ENCODE measurements at places on chromosomes 3 and 15.
A peak's percentile ranks its signal among the peaks of the same experiment; 100 is the strongest.

DNA sequence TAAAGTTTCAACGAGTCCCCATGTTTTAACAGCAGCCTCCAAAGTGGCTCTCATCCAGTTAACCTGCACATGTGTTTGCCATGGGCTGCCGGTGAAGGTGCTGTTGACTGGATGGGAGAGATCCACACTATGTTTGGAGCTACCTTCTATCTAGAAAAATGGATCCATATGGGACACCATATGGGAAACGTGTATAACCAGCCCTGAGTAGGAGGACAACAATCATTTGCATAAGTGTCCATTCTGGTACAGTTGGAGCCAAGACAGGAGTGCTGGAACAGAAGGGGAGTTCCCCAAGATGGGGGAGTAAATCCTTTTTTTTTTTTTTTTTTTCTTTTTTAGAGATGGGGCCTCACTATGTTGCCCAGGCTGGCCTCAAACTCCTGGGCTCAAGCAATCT, 36.6 kb downstream of the MKRN2 start:
- no peak overlapping the region for H3K27ac ChIP-seq
- no peaks in the 10 kb centered on the region for H3K27me3 ChIP-seq
- no peak overlapping the region for H3K4me3 ChIP-seq

GRCh38 chr3:72995337-72995736, 1.3 kb upstream of the PPP4R2 start:
- H3K27me3 ChIP-seq, result no peaks in the 10 kb centered on the region
- H3K4me1 ChIP-seq, result no peaks in the 10 kb centered on the region
- DNase-seq, result no peak
- H3K27ac ChIP-seq, result no peak overlapping the region
- no peaks in the 10 kb centered on the region for H3K36me3 ChIP-seq
- H3K4me3 ChIP-seq, result no peak overlapping the region

GRCh38 chr15:68778876-68779275, 41.8 kb downstream of the ANP32A start:
- no peak overlapping the region for H3K27ac ChIP-seq
- no peaks in the 10 kb centered on the region for H3K36me3 ChIP-seq
- peaks cover 7% of the 10 kb centered on the region for H3K4me1 ChIP-seq
- H3K4me3 ChIP-seq, result no peak overlapping the region
- no peaks in the 10 kb centered on the region for H3K27me3 ChIP-seq
- no peak for DNase-seq

GRCh38 chr15:37100109-37100965, at the start of gene MEIS2:
Gene MEIS2, minus strand, starts transcription at chr15:37100549. Its CDS starts 1,083 bp downstream, at chr15:37099466.
- no peaks in the 10 kb centered on the region for H3K27me3 ChIP-seq
- DNase-seq, result peak; percentile 91
- H3K36me3 ChIP-seq, result no peaks in the 10 kb centered on the region
- H3K27ac ChIP-seq, result peak within 1 kb of the TSS; percentile 89

DNA sequence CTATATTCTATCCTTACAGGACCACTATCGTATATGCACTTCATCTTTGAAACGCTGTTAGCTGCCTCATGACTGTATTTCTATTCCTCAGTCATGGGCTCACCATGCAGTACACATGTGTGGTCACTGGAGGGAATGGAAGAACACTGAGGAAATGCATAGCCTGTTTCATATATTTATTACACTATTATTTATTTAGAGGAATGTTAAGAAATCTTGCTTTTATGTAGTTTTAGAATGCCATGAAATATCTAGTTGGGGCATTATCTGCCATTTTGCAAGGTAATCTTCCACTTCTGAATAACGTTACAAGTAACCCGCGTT, 155.7 kb downstream of the IGF1R start:
- no peak overlapping the region for H3K4me3 ChIP-seq
- no peaks in the 10 kb centered on the region for H3K27me3 ChIP-seq
- no peak for DNase-seq
- peaks cover 28% of the 10 kb centered on the region for H3K4me1 ChIP-seq
- no peaks in the 10 kb centered on the region for H3K36me3 ChIP-seq

- DNase-seq, result peak; percentile 70
- no peak overlapping the region for H3K27ac ChIP-seq
- H3K27me3 ChIP-seq, result no peaks in the 10 kb centered on the region
- no peak overlapping the region for H3K4me3 ChIP-seq
These were observed 67.2 kb downstream of the EFHB start for GRCh38 chr3:19866751-19867347.

DNA sequence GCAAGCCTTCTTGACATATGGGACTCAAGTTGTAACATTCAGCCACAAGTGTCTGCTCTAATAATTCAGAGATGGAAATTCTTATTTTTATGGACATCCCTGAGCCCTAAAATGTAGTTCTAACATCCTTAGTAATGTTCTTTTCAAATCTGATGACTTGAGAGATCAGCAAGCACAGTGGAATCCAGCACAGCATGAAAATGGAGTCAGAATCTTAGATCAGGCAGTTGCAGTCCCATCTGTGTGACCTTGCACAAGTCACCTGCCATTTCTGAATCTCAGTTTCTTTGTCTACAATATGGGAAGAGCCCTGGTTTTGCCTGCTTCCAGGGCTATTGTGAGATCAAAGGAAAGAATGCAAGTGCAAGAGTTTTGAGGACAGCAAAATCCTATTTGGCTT, 183.9 kb upstream of the LPP start:
- H3K27ac ChIP-seq, result no peak overlapping the region
- H3K27me3 ChIP-seq, result no peaks in the 10 kb centered on the region
- DNase-seq, result no peak
- no peaks in the 10 kb centered on the region for H3K36me3 ChIP-seq
- H3K4me3 ChIP-seq, result no peak overlapping the region

- no peak overlapping the region for H3K27ac ChIP-seq
- no peaks in the 10 kb centered on the region for H3K4me1 ChIP-seq
- H3K27me3 ChIP-seq, result no peaks in the 10 kb centered on the region
- no peak overlapping the region for H3K4me3 ChIP-seq
- no peaks in the 10 kb centered on the region for H3K36me3 ChIP-seq
- DNase-seq, result no peak
These were observed 326.8 kb upstream of the SOX2 start for GRCh38 chr3:181384970-181385369.

GRCh38 chr15:68999091-68999490, 15.4 kb upstream of the NOX5 start:
- H3K4me1 ChIP-seq, result no peaks in the 10 kb centered on the region
- H3K4me3 ChIP-seq, result no peak overlapping the region
- DNase-seq, result no peak
- H3K27ac ChIP-seq, result no peak overlapping the region

GRCh38 chr15:69755551-69756310, 303.1 kb downstream of the RPLP1 start:
- H3K4me3 ChIP-seq, result no peak overlapping the region
- H3K27ac ChIP-seq, result no peak overlapping the region
- no peaks in the 10 kb centered on the region for H3K27me3 ChIP-seq
- H3K36me3 ChIP-seq, result no peaks in the 10 kb centered on the region
- H3K4me1 ChIP-seq, result no peaks in the 10 kb centered on the region

GRCh38 chr15:65418596-65418995, 4.2 kb downstream of the IGDCC4 start:
- H3K27ac ChIP-seq, result no peak overlapping the region

GRCh38 chr3:53843195-53844177, 2.7 kb downstream of the CHDH start:
- H3K4me3 ChIP-seq, result no peak overlapping the region
- H3K4me1 ChIP-seq, result peaks cover 18% of the 10 kb centered on the region
- H3K27ac ChIP-seq, result peak overlapping the region; percentile 81
- H3K27me3 ChIP-seq, result no peaks in the 10 kb centered on the region

DNA sequence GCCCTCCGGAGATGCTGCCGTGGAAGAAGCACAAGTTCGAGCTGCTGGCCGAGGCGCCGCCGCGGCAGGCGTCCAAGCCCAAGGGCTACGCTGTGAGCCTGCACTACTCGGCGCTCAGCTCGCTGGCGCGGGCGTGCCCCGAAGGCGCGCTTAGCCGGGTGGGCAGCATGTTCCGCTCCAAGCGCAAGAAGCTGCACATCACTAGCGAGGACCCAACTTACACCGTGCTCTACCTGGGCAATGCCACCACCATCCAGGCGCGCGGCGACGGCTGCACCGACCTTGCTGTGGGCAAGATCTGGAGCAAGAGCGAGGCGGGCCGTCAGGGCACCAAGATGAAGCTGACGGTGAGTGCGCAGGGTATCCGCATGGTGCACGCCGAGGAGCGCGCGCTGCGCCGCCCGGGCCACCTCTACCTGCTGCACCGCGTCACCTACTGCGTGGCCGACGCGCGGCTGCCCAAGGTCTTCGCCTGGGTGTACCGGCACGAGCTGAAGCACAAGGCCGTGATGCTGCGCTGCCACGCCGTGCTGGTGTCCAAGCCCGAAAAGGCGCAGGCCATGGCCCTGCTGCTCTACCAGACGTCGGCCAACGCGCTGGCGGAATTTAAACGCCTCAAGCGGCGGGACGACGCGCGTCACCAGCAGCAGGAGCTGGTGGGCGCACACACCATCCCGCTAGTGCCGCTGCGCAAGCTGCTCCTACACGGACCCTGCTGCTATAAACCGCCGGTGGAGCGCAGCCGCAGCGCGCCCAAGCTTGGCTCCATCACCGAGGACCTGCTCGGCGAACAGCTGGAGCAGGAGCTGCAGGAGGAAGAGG, 1.3 kb downstream of the FAM43A start:
- H3K36me3 ChIP-seq, result no peaks in the 10 kb centered on the region
- DNase-seq, result no peak
- H3K4me3 ChIP-seq, result peak overlapping the region; percentile 62
- H3K4me1 ChIP-seq, result no peaks in the 10 kb centered on the region
- H3K27me3 ChIP-seq, result no peaks in the 10 kb centered on the region

DNA sequence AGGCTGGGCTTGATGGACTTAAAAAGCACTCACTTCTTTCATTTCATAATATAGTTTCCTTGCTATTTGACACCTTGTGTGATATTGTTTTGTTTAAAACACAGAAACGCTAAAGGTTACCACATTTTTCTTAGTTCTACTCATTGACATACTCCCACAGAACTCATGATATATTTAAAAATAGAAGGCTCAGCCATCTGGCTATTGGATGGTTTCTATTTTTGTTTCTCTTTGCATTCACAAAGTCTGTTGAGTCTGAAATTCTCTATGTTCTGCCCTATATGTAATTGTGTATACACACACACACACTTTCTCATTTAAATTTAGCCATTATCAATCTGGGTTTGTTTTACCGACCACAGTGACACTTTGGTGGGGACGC, 128.2 kb downstream of the SOX2 start:
- no peak for DNase-seq
- H3K27me3 ChIP-seq, result no peaks in the 10 kb centered on the region
- H3K36me3 ChIP-seq, result no peaks in the 10 kb centered on the region
- H3K4me1 ChIP-seq, result no peaks in the 10 kb centered on the region

DNA sequence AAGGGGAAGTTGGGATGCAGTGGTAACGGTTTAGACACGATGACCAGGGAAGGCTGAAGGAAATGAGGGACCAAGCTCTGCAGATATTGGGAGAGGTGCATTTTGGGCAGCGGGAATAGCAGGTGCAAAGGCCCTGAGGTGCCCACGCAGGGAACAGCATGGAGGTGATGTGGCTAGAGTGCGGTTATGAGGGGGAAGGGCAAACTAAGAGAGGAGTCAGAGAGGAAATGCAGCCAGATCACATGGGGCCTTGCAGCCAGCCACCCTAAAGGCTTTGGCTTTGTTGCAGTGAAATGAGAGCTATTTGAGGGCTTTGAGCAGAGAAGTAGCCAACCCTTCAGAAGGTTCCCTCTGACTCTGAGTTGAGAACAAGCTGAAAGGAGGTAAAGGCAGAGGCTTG, 2.6 kb downstream of the SPATA12 start:
- DNase-seq, result no peak
- H3K4me3 ChIP-seq, result no peak overlapping the region
- H3K27ac ChIP-seq, result no peak overlapping the region

DNA sequence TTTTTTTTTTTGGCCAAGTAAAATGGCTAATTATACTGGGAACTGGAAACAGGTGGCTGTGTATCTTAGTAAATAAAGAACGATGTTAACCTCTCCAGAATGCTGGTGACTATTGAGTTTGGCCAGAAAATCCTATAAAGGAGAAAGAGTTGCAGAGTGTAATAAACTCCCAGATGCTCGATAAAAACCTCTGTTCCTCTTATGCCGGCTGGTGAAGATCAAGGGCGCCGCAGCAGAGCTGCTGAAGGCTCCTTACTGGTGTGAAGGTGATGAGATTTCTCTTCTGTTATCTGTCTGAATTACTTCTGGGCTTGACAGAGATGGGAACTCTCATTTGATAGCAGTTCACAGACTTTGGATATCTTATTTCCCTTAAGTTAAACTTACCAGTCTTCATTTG, 104.6 kb downstream of the PTPRG start:
- H3K4me1 ChIP-seq, result no peaks in the 10 kb centered on the region
- no peaks in the 10 kb centered on the region for H3K36me3 ChIP-seq
- no peaks in the 10 kb centered on the region for H3K27me3 ChIP-seq
- H3K4me3 ChIP-seq, result no peak overlapping the region
- DNase-seq, result no peak

- no peaks in the 10 kb centered on the region for H3K27me3 ChIP-seq
- DNase-seq, result no peak
- H3K4me1 ChIP-seq, result no peaks in the 10 kb centered on the region
- H3K4me3 ChIP-seq, result no peak overlapping the region
- no peaks in the 10 kb centered on the region for H3K36me3 ChIP-seq
These were observed 707.4 kb downstream of the MECOM start for GRCh38 chr3:168956076-168956475.
